ENCODE measurements at places on chromosomes 5 and 9.

DNA sequence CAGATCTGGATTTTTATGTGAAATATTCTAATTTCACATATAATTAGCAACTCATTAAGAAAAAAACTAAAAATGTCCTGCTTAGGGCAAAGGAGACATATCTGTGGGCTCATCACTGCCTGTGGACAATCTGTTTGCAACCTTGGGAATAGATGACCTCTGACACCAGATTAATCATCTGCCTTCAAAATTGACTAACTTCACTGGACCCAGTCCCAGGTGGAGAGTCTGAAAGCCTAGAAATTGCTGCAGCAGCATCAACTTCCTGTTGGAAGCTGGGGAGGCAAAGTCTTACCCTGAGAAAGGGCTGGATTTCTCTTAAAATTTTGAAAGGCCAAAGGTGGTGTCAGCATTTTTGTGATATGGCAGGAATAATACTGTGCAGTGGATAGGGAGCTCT lies 76.3 kb upstream of the TNC start:
- no peak for DNase-seq

DNA sequence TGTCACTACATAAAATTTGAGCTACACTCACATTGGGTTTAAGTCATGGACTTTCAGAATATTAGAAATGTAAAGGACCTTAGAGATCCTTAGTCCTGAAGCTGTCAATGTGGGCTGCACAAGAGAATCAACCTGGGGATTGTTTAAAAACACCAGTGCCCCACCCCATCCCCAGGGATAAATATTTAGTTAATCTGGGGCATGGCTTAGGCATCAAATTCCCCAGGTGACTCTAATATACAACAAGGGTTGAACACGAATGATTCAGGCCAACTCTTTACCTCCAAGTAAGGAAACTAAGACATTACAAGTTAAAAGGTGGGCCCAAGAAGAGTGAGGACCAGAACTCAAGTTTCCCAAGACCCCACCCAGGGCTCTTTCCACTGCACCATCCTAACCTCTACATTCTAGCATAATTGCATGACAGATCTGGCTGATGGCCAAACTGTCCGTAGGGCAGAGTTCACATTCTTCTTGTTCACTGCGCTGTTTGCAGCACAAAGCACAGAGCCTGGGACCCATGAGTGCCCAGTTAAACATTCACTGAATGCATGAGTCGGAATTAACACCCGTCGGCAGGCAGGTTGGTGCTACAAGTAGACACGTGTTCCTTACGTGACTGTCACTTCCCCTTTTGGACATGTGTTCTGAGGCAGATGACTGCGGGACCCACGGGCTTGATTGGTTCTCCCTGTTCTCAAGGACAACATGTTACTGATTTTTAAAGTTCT lies 25.2 kb downstream of the CYFIP2 start:
- DNase-seq: no peak

- no peak for DNase-seq
These were observed 482.6 kb downstream of the PTPRD start for GRCh38 chr9:10130061-10130675.

GRCh38 chr9:93205045-93205768 lies 21.3 kb downstream of the WNK2 start:
- no peak for DNase-seq

DNA sequence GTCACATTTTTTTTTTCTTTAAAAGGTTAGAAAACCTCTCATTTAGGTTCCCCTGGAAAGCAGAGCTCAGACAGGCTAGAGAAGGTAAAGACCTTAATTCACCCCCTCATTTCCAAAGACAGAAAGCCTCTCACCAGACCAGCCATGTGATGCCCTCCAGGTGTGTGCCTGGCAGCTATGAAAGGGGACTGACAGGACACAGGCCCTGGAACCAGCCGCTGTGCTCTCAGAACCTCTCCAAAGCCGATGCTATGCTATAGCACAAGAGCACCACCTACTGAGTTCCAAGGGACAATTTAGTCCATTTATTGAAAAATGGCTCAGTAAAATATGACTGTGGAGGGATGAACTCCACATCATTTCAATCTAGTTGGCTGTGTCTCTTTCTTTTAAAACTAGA lies 48.8 kb downstream of the FANCC start:
- no peak for DNase-seq

DNA sequence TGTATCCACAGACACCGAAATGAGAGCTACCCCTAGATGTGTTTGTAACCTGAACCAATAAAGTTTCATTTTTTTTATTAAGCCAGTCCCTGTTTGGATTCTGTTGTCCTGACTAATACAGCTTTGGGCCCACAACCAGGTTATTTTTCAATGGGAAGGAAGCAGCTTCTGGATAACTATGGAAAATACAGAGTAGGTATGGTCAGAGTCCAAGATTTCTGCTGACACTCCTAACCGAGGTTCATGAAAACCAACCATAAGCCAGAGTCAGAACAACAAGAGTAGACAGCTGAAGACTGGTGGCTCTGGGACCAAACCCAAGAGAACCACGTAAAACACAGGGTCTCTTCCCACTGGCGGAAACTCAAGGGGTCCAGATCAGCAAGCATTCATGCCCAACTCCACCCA lies 10.8 kb downstream of the KLF9 start:
- no peak for DNase-seq

- no peak for DNase-seq
These were observed 133.3 kb upstream of the HAND1 start for GRCh38 chr5:154611341-154611767.

DNA sequence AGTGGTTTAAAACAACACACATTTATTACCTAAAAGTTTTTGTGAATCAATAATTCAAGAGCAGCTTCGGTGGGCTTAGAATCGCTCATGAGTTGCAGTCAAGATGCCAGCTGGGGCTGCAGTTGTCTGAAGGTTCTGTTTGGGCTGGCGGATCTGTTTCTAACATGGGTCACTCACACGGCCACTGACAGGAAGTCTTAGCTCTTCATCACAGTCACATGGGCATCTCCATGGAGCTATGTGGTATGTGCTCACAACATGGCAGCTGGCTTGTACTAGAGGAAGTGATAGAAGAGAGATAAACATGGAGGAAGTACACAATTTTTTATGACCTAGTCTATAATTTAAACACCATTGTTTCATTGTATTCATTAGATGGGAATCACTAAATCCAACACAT lies 11.2 kb downstream of the KLHL9 start:
- no peak for DNase-seq

GRCh38 chr5:52786949-52787599 lies 642 bp upstream of the ITGA1 start:
- peak; percentile 63 for DNase-seq

- DNase-seq: no peak
These were observed 71.8 kb upstream of the SIMC1 start for GRCh38 chr5:176166427-176166826.

GRCh38 chr5:17412760-17413671 lies 85.0 kb upstream of the TAF11L2 start:
- no peak for DNase-seq

GRCh38 chr9:71655141-71655540 lies 113.2 kb downstream of the CEMIP2 start:
- DNase-seq: no peak

DNA sequence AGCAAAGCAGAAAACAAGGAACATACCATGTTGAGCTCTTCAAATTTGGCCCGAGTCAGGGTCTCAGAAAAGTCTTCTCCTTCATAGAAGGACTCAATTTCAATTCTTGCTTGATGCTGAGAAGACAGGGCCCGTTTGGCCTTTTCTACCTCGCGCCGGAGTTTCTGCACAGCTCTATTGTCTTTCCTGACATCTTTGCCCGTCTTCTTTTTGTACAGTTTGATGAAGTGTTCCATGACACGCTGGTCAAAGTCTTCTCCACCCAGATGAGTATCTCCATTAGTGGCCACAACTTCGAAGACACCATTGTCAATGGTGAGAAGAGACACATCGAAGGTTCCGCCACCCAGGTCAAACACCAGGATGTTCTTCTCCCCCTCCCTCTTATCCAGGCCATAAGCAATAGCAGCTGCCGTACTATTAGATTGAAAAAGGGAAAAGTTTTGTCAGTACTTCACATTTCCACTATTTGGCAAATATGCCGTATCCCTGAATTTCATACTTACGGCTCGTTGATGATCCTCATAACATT lies 2.2 kb downstream of the HSPA5 start:
- DNase-seq: no peak

- DNase-seq: no peak
These were observed 18.4 kb upstream of the SLC9A3 start for GRCh38 chr5:542319-543311.

- no peak for DNase-seq
These were observed 13.0 kb upstream of the CTNNAL1 start for GRCh38 chr9:109026306-109026705.

DNA sequence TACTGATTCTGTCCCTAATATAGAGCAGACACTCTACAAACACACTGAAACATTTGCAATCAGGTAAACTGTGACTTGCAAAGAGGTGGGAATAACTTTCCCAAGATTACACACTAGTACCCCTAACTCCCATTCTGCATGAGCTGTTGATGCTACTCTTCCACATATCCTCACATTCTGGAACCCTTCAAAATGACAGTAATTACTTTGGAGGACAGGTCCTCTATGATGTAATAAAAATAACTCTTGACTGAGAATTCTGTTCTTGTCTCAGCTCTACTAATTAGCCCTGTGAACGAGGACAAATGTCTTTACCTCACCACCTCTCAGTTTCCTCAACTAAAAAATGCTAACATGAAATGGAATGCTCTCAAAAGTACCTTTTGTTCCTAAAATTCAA lies 49.5 kb upstream of the JMY start:
- DNase-seq: no peak

DNA sequence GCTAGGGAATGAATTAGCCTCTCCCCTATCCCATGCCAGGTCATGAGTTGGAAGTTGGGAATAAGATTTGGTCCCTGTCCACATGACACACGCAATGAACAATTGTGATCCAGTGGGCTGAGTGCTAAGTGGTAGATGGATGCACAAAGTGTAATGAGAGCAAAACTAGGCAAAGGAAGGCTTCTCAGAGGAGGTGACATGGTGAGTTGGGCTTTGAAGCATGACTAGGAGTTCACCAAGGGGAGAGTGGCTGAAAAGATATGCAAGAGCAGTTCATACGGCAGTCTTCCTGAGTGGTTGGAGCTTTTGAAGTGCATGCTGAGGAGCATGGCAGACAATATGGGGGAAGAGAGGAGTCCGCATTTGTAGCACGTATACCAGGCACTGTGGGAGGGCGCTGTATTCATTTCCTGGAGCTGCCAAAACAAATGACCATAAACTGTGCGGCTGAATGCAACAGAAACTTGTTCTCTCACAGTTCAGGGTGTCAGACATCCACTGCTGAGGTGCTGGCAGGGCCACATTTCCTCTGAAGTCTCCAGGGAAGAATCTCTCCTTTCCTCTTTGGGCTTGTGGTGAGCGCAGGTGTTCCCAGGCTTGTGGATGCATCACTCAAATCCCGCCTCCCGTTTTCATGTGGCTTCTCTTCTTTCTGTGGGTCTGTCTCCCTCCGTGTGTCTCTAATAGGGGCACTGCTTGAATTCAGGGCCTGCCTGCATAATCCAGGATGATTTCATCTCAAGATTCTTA lies 49.5 kb downstream of the NSG2 start:
- no peak for DNase-seq
